ENCODE measurements at places on chromosomes 2 and 18. TPM values are rescaled to one million over a fixed set of nuclear protein-coding genes. Genes with fewer than 3 reads are reported as not detected.

DNA sequence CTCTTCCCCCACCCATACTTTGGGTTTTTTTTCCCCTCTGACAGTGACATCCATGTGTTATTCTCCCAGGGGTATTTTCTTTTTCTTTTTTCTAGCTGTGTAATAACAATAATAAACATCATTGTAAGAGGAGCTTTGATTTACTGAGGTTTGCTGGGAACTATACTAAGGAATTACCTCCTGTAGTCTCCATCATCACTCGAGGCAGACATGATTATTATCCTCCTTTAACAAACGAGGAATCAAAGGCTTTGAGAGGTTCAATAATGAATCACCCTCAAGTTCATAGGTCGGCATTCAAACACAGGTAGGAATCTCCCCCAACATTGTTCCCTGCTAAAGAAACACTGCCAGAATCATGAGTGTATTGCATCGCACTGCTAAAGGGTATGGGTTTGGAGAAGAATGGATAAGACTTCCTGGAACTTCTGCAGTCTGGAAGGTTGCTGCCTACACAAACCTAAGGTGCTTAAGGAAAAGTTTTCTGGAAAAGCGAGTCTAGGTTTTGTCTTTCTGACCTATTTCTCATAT is 260.2 kb upstream of the SESTD1 start:
- no peak overlapping the region for H3K27ac ChIP-seq
- no peak overlapping the region for H3K4me3 ChIP-seq
- no peaks in the 10 kb centered on the region for H3K27me3 ChIP-seq
- H3K4me1 ChIP-seq: peaks cover 3% of the 10 kb centered on the region
- H3K36me3 ChIP-seq: no peaks in the 10 kb centered on the region

- no peaks in the 10 kb centered on the region for H3K27me3 ChIP-seq
- H3K27ac ChIP-seq: no peak overlapping the region
- H3K36me3 ChIP-seq: no peaks in the 10 kb centered on the region
- no peak for DNase-seq
Observed at GRCh38 chr2:109690822-109691541, 76.8 kb downstream of the SOWAHC start.

DNA sequence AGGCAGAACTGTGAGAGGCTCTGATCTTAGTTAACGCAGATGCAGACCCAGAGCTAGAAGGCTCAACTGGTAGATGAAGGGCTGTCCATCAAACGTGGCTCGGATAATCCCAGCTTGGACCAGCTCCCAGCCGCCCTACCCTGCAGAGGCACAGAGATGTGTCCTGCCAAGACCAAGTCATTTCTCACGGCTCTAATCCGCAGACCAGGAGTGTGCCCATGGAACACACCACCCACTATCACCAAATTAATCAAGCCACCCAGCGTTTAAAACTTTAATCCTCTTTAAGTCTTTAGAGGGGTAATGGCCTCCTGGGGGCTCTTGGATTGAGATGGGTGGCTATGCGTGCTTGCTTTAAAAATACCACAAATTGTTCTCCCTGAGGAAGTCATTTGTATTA is 17.5 kb downstream of the LYPD1 start:
- peaks cover 3% of the 10 kb centered on the region for H3K27me3 ChIP-seq
- no peak overlapping the region for H3K27ac ChIP-seq
- H3K36me3 ChIP-seq: no peaks in the 10 kb centered on the region

DNA sequence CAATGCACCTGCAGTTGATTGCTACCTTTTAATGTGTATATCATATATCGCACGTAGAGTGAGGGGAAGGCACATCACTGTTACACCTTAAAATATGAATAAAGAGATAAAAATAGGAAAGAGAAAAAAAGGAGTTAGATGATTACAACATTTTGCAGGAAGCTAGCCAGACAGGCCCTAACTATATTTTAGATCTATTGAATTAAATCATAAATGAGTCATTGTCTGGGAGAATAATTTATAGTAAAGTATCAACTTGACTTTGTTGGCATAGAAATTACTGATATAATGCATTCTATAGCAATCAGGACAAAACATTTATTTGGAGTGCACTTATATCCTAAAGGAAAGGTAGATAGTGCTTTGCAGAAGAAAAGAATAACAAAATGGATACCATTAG is 384.9 kb upstream of the NXPH2 start:
- H3K4me3 ChIP-seq: no peak overlapping the region
- no peak for DNase-seq
- H3K36me3 ChIP-seq: no peaks in the 10 kb centered on the region

DNA sequence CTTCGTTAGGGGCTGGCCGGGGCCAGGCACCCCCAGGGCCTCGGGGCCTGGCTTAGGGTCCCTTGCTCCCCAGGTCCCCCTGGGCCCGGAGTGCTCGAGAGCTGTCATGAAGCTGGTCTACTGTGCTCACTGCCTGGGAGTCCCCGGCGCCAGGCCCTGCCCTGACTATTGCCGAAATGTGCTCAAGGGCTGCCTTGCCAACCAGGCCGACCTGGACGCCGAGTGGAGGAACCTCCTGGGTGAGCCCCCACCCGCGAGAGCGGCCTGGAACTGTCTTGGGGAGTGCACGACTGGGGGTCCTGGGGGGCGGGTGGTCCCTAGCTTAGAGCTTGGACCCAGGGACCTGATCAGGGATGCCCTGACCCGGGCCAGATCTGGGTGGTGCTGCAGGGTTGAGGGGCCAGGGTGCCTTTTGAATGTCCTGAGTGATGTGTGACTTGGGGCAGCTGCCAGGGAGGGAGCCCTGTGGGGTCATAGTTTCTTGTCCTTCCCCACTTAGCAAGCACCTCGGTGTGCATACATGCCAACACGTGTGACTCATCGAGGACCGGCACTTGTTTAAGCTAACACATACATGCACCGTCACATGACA is 27.9 kb downstream of the GPC1 start:
- no peaks in the 10 kb centered on the region for H3K27me3 ChIP-seq
- no peak overlapping the region for H3K27ac ChIP-seq
- DNase-seq: peak; percentile 84
- no peak overlapping the region for H3K4me3 ChIP-seq
- no peaks in the 10 kb centered on the region for H3K4me1 ChIP-seq

DNA sequence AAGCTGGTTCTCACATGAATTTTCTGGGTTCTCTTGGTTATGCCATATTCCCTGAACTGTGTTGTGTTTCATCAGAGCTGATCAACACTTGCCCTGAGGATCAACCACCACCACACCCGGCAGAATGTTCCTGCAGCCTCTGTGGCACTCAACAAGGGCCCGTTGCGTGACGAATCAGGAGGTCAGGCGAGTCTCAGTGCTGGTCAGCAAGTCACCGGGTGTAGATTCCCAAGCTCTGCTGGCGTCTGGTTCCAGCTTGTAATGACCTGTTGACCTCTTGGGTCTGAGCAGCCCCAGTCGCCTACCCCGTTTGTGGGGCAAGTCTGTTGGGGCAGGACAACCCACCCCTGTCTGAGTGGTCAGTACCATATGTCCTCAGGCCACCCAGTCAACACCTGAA is 46.0 kb downstream of the ADCY3 start:
- peaks cover 23% of the 10 kb centered on the region for H3K4me1 ChIP-seq
- no peak overlapping the region for H3K27ac ChIP-seq
- H3K27me3 ChIP-seq: no peaks in the 10 kb centered on the region

DNA sequence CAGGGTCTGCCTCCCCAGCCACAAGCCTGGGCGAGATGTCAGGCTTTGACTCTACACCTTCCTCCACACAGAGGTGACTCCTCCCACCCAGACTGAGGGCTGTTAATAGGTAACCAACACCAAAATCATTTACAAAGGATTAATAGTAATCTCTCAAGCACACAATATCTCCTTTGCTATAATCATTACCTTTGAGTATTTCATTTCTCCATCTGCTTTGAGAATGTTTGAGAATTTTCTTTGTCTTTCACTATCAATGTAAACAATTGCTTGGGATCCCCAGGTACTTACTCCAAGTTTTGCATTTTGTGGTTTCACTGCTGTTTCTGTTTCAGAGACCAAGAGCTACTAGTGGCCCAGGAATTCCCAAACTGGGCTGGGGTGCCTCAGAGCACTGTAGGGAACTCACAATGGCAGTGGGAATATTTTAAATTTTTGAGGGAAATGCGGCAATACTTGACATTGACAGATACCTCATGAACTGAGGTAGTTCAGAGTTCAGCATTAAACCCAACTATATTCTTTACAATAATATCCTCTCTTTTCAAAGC is 166.4 kb upstream of the MGAT5 start:
- H3K4me1 ChIP-seq: no peaks in the 10 kb centered on the region
- H3K4me3 ChIP-seq: no peak overlapping the region
- DNase-seq: no peak
- peaks cover 2% of the 10 kb centered on the region for H3K27me3 ChIP-seq
- H3K36me3 ChIP-seq: no peaks in the 10 kb centered on the region

DNA sequence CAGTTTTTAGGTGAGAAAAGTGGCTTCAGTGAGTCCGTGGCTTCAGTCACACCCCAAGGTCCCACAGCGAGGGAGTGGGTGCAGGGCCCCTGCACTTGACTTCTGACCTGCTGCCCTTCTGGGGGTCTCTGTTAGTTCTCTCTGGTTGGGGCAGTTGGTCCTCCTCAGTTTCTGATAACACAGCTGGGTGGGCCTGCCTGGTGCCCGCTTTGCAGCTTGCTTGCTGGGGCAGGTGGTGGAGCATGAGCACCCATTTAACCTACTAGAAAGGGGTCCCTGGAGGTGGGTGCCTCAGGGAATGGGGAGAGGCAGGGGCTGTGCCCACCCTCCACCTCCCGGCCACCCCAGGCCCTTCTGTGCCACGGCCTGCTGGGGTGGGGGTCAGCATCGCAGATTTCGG is 83.2 kb downstream of the ASB1 start:
- H3K36me3 ChIP-seq: peaks cover 2% of the 10 kb centered on the region
- peaks cover 3% of the 10 kb centered on the region for H3K27me3 ChIP-seq
- DNase-seq: no peak
- no peak overlapping the region for H3K27ac ChIP-seq

GRCh38 chr2:172092716-172093415 is 7.6 kb downstream of the DLX1 start:
- H3K27ac ChIP-seq: peak overlapping the region; percentile 19
- peak overlapping the region; percentile 81 for H3K4me3 ChIP-seq
- peaks cover 7% of the 10 kb centered on the region for H3K36me3 ChIP-seq
- no peaks in the 10 kb centered on the region for H3K27me3 ChIP-seq
- DNase-seq: no peak
- peaks cover 57% of the 10 kb centered on the region for H3K4me1 ChIP-seq

GRCh38 chr2:20852670-20853069 is 29.8 kb upstream of the LDAH start:
- H3K27ac ChIP-seq: no peak overlapping the region
- peaks cover 26% of the 10 kb centered on the region for H3K27me3 ChIP-seq
- DNase-seq: no peak
- H3K36me3 ChIP-seq: no peaks in the 10 kb centered on the region

GRCh38 chr2:233118648-233119000 is 58.5 kb downstream of the INPP5D start:
- H3K36me3 ChIP-seq: no peaks in the 10 kb centered on the region
- H3K4me1 ChIP-seq: no peaks in the 10 kb centered on the region
- no peak overlapping the region for H3K27ac ChIP-seq

Gene TGOLN2
- 101 TPM for total RNA-seq

Gene SLC66A2
- 29.1 TPM for total RNA-seq

Gene ACVR1
- total RNA-seq: 81.7 TPM

Gene FAM237A
- not detected for total RNA-seq

Gene NOL4
- total RNA-seq: not detected

Gene ATP6V1B1
- 3.9 TPM for total RNA-seq

Gene EHD3
- total RNA-seq: 29.9 TPM

Gene METTL8
- total RNA-seq: 30.4 TPM

Gene GPAT2
- total RNA-seq: not detected
